ENCODE measurements at places on chromosomes 4 and X.

- no peak for DNase-seq
These were observed 365.1 kb upstream of the NOCT start for GRCh38 chr4:138650495-138650894.

DNA sequence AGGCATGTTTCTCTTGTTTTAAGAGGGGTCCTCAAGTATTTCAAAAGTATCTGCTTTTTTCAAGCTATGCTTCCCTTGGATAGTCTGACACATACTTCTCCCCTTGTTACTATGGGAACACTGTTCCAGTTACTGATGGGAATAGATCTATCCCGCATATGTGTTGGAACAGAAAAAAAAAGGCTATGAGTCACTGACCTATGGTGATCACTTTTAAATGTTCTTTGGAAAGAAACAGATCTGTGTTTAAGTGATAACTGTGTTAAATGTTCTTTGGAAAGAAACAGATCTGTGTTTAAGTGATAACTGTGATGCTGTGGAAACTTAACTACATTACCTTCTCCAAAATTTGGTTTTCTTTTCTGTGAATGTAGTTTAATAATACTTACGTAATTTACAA lies 303.2 kb downstream of the TEX13C start:
- DNase-seq = no peak

DNA sequence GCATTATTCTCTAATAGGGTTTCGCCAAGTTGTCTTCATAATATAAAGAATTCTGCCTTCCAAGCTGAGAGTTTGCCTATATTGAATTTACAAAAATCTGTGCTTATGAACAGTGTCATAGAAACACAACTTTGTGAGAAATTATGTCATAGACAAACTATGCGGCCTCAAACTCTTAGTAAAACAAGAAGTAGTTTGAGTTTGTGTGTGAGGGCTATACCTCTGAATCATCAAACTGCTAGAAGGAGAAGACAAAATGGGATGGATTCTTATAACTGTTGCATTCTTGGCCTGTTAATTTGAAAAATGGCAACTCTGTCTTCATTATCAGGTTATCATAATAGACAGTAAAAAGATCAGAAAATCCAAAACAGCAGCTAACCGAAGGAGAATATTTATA lies 46.1 kb upstream of the NAP1L5 start:
- DNase-seq = no peak

DNA sequence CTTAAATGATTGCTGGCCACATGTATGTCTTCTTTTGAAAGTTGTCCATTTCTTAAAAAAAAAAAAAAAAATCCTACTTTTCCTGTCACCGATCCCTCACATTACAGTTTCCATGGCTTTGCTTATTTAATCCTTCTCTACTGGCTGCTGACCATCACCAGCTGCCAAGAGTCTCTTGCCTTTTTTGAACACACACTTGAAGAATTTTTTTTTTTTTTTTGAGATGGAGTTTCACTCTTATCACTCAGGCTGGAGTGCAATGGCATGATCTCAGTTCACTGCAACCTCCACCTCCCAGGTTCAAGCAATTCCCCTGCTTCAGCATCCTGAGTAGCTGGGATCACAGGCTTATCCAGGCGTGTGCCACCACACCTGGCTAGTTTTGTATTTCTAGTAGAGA lies 134.0 kb downstream of the ANXA5 start:
- DNase-seq = no peak

DNA sequence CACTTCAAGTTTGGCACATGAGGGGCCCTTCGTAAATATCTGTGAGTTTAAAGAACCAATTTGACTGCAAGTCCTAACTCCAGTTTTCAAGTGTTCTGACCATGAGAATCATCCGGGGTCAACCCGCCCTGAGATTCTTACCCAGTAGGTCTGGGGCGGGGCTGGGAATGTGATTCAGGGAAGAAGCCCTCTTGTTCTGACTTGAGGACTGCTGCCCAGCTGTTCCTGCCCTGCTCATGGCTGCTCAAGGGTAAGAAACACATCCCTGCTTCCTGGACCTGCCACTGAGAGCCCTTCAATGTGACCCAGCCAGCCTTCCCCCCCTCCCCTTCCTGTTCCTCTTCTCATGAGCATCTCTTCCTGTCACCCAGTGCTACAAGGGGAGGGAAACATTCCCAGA lies 92.7 kb upstream of the PGRMC2 start:
- DNase-seq = no peak

GRCh38 chr4:151581570-151581969 lies 172.6 kb downstream of the FHIP1A start:
- no peak for DNase-seq

- no peak for DNase-seq
These were observed 50.7 kb upstream of the SPRY1 start for GRCh38 chr4:123345935-123346300.

DNA sequence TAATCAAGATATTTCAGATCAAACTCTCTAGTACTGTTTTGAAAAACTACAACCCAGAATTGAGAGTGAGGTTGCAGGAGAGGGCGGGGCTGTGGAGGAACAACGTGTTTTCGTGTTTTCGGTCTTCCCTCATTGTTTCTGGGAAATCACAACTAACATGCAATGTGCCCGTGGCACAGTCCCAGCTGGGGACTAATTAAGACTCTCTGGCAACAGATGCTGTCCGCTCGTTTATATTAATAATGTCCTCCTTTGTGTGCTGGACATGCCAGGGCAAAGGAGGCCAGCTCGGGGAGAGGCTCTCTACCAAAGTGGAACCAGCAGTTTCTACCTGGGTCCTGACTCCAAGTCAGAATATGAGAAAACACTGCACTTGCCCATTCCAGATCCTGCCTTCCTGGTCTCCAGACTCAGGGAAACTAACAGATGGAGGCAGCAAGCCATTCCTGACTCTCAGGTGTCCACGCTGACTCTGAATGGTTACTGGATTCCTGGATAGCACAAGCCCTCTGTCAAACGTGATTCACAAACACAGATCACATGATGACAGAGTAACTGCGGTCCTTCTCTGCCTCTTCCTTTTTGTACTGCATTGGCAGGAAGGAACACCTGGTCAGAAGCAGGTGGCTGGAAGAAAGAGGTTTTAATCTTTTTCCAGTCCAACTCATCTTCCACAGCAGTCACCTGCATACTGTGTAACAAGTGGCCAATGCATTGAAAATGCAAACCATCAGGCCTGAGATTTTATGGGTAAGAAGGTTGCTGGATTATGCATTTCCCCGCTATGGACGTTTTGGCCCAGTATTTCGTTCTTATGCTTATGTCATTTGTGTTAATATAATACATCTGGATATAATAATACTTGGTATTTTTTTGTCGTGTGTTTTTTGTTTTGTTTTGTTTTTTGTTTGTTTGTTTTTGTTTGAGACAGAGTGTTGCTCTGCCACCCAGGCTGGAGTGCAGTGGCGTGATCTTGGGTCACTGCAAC lies 65.0 kb downstream of the COQ2 start:
- peak; percentile 62 for DNase-seq

- no peak for DNase-seq
These were observed 1.4 kb downstream of the AFAP1 start for GRCh38 chr4:7938266-7938608.

DNA sequence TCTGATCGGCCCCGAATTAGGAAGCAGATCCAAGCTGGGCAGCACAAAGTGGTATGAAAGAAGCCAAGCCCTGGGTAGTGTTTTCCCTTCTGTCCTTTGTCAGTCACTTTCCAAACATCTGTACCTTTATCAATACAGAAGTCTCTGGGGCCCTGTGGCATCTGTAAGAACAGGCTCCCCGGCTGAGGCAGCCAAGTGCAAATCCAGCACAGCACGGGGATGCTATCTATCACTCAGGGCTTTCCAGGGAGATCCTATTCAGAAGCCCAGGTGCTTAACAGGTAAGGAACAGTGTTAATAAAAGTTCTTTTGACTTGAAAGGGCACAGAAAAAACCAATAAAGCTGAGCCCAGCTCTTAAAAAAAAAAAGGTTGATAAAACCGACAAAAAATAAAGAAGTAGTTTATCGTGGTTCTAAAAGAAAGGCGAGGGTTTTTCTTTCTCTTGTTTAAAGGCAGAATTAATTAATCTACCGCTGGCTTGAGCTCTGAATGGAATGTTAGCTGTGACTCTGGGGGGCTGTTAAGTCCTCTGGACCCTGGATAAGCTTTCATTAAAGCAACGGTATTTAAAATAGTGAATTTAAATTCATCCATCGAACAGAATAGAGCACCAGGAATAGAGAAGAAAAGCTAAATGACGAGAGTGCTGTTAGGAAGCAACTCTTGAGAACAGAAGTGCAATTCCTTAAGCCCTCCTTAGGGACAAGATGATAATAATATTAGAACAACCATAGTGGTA lies 119.1 kb upstream of the GATB start:
- no peak for DNase-seq

All from CD4-positive, alpha-beta T cell treated with Interleukin-6 for 4 hours (primary cell).